GM20000 (cell line): ENCODE measurements at places on chromosomes 7 and 10.

GRCh38 chr7:91835826-91836368 lies 44.6 kb downstream of the MTERF1 start:
- DNase-seq: no peak

DNA sequence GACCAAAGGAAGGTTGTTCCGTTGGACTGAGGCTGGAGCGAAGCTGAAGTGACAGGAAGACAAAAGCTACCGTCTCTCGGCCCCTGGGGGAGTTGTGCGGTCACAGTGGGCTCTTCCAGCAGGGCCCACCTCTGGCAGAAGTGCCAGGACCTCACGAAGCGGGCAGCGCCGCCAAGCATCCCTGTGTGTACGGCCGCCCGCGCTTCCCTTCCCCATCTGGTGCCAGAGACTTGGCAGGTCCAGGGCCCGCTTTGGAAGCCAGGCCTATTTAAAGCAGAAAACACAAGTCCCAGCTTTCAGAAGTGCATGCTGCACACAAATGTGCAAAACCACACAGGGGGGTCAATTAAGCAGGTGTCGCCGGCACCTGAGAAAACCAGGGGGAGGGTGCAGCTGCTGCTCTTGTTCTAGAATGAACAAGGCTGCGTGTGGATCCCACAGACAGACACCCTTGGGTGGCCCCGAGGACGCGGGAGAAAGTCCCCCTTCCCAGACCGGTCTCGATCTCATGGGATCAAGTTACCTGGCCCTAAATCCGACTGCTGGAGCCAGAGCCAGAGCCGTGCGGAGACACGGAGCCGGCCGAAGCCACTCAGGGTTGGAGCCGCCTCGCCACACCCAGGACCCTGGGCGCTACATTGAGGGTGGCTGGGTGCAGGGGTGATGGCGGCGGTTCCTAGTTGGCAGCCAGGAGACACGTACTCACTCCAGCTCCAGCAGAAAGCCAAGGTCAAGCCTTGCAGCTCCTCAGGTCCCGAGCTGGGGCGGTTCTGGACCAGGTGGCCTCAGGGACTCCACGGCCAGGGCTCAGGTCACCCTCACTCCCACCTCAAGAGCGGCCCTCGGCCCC lies 51.8 kb upstream of the PPP2R2D start:
- DNase-seq: no peak

GRCh38 chr7:17406738-17407137 lies 108.3 kb downstream of the AHR start:
- no peak for DNase-seq

DNA sequence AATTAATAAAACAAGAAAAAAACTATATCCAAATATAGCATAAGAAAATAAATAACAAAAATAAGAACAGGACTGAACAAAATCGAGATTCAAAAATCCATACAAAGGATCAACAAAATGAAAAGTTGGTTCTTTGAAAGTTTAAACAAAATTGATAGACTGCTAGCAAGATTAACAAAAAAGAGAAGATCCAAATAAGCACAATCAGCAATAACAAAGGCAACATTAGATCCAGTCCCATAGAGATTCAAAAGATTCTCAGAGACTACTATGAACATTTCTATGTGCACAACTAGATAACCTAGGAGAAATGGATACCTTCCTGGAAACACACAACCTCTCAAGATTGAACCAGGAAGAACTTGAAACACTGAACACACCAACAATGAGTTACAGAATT lies 534.6 kb downstream of the PCDH15 start:
- DNase-seq: no peak

DNA sequence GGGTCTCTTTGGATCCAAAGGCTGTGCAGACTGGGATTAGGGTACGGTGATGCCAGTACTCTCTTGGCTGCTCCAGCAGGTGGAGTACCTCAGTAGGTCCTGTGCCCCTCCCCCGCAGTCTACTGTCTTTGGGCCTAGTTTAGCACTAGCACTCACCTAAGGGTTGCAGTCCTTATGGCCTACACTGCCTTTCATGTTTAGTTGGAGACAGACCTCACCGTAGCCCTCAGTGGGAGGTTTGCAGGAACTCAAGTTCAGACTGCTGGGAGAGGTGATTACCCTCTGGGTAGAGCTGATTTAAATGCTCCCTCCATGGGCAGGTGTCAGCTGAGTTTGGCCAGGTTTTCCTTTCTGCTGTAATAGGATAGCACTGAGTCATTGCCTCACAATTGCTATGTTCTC lies 210.8 kb upstream of the TMEM196 start:
- DNase-seq: no peak

GRCh38 chr7:143210541-143210940 lies 11.3 kb upstream of the TAS2R40 start:
- no peak for DNase-seq

GRCh38 chr10:30172673-30173072 lies 113.3 kb upstream of the JCAD start:
- no peak for DNase-seq

GRCh38 chr7:156173748-156174353 lies 361.6 kb upstream of the SHH start:
- DNase-seq: no peak

- no peak for DNase-seq
Measured at GRCh38 chr7:107994421-107995030, 8.4 kb downstream of the LAMB1 start.

GRCh38 chr10:32046151-32046550 lies 10.1 kb downstream of the KIF5B start:
- no peak for DNase-seq

DNA sequence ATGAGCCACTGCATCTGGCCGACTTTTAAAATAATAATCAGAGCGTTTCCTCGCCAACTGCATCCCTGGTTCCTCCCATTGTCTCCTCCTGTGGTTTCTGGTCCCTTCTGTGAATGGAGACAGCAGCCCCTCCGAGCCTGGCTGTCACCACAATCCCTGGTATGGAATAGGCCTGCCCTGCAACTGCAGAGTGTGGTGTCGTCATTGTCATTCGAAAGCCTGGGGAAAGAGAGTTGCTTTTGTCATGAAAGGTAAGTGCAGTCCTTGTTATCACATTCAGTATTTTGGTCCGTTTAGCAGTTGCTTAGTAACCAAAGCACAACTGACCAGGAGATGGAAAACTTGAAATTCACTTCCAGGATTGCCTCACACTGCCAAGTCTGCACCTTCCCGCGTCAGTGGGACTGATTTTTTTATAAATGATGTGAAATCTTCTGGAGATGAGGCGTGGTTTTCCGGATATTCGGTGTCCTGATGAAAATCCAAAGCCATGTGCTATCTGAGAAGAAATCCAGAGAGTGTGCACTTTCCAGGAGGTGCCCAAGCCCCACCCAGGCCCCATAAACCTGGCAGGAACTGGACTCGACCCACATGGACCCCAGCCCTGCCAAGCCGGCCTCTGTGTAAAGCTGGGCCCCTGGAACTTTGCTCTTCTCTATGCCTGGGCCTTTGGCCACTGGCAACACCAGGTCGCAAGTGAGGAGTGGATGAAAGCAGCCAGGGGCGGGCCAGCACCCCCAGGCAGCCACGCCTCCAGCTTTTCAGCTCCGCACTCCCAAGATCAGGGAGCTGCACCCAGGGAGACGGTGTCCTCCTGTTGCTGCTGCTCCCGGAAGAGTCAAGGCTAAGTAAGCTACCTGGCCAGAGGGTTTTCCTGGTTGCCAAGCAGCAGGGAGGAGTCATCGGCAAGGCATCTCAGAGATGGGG lies 133.7 kb upstream of the SH2B2 start:
- no peak for DNase-seq

DNA sequence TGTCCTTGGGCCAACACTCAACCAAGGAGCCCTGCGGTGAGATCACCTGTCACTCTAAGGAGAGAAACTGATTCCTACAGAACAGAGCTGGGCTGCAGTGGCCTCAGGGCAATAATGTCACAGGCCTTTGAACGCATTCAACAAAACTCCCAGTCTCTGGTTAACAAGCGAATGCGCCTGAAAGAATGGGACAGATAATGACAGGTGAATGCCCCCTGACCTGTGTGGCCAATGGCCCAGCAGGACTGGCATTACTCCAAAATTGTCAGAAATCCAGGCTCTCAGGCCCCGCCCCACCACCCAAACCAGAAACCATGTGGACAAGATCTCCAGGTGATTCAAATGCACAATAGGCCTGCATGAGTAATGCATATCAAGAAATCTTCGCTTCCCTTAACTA lies 277.7 kb upstream of the KLF6 start:
- DNase-seq: no peak

DNA sequence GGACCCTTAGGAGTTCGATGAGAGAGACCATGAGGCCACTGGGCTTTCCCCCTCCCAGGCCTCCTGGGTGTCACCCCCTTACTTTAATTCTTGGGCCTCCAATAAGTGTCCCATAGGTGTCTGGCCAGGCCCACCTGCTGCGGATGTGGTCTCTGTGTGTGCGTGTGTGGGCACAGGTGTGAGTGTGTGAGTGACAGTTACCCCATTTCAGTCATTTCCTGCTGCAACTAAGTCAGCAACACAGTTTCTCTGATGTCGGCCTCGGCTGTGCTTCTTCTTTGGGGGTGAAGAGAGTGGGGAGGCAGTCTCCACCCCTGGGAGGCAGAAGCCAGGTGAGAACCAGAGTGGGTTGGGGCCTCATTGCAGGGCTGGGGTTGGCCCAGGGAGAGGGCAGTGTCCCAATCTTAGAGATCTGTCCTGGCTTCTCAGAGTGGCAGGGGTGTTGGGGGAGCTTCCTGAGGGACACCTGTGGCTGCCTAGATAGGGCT lies 1.5 kb downstream of the PVRIG start:
- DNase-seq: peak; percentile 78

- DNase-seq: no peak
Measured at GRCh38 chr10:124589491-124590041, 127.9 kb downstream of the LHPP start.

GRCh38 chr7:147571436-147572185 lies 1019.0 kb upstream of the C7orf33 start:
- DNase-seq: no peak

DNA sequence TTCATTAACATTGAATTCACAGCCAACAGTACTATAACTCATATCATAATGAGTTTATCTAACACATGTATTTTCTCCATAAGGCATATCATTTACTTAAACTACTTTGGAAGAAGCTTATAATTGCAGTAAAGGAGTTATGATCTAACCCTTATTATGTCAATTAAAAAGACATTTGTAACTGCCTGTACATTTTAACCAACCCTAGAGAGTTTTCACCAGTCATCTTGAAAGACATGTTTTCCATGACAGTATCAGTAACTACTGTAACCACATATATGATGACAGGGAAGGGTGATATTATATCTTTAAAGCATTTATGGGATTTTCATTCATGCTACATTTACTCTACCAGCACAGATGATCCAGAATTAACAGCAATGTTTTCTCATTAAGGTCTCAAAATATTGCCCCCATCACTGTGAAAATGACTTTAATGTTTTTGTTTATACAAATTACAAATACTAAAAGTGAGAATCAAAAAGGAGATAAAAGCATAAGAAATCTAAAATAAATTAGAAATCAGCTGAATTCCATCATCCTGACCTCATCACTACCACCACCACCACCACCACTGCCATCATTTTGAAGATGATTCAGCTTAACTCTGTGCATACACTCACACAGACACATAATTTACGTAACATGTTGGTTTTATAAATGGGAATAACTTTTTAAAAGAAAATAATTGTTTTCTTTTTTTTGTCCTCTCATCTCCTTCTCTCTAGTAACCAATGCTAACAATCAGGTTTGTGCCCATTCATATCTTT lies 53.6 kb downstream of the MKLN1 start:
- DNase-seq: no peak

DNA sequence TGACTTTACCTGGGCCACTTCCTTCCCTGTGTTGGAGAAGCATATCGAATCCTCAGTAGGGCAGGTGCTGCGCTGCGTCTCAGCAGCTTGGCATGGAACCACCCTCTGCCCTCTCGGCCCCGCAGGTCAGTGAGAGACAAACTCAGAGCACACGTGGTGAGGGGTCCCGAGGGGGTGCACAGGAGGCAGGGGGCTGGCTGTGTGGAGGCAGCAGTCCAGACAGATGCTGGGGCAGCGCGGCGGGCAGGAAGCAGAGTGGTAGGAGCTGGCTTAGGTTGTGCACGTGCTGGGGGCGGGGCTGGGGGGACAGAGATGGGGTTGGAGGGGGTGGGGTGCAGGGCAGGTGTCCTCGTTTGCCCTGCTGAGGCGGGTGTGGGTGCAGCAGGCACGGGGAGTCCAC lies 33.1 kb downstream of the NUB1 start:
- no peak for DNase-seq

- no peak for DNase-seq
Measured at GRCh38 chr7:26179826-26180497, 20.6 kb downstream of the HNRNPA2B1 start.

DNA sequence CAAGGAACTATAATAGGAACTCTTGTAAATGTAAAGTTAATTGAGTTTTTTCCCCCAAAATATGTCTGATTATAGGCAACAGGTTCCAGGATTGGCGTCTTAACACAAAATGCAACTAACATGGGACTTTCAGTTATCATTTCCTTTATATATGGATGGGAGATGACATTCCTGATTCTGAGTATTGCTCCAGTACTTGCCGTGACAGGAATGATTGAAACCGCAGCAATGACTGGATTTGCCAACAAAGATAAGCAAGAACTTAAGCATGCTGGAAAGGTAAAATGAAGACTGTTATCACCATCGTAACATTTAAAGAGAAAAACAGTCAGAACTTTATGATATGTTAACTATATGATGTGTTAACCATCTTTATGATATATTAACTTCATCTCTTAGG lies 63.7 kb downstream of the SP8 start:
- DNase-seq: no peak

- no peak for DNase-seq
Measured at GRCh38 chr7:137040745-137041144, 172.3 kb downstream of the CHRM2 start.

DNA sequence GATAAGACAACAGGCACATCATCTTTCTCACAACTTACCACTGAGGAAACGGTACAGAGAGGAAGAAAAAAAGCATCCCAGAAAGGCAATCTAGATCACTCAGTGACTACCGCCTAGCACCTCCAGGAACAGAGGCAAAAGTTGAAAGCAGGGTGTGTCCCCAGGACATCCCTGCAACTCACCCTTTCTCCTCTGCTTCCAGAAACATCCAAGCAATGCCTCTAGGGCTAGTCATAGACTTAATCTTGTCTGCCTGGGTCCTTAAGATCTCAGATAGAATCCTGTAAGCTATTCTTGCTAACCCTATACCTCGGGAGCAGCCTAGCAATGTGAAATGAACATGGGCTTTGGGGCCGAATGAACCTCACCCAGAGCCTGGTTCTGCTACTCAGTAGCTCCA lies 18.8 kb upstream of the PDCD4 start:
- no peak for DNase-seq

DNA sequence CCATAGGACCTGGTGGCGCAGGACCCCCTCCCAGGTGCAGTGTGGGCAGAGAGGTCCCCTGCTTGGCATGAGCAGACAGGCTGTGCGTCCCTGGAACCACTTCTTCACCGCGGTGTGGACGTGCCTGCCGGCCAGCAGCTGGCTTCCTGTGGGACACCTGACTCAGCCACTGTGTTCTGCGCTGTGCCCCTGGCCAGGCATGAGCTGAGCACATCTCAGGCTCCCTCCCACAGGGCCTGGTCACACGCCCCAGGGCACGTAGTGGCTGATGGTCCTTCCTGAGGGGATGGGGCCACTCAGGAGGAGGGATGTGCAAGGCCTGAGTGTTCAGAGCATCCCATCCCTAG lies 3.5 kb upstream of the DEPP1 start:
- no peak for DNase-seq
